ENCODE measurements at places on chromosomes 1 and 21.

GRCh38 chr1:44239961-44240371 is 26.7 kb downstream of the DMAP1 start:
- DNase-seq, result no peak

DNA sequence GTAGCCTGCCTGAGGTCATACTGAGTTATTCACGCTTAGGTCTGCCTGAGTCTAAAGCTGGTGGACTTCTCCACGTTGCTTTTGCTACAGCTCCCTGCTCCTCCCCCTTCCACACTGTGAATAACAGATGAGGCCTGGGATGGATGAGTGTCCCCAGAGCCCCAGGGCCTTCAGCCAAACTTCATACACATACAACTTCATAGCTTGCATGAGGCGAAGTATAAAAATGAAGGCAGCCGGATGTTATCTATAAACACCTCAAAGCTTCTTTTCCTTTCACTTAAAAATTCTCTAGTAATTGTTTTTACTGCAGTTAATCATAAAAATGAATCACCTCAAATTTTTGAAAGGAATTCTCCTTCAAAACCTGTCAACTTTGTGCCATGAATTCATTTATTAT is 70.2 kb downstream of the DAB1 start:
- DNase-seq, result no peak

DNA sequence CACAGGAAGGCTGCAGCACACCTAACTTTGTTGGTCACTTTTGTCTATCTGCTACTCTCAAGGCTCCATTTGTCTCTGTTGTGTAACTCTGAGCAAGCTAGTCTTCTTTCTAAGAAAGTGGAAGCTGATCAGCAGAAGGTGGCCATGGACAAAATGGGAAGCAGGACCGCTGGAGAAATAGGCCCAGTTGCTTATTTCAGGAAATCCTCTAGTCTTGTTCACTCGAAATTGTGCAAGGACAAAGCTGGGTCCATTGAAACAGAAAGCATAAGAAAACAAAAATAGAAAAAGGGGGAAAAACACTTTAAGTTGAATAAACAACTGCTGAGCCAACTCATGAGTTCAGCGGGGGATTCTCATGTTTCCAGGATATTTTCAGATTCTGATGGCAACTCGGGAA is 150.1 kb downstream of the PBX1 start:
- no peak for DNase-seq

- no peak for DNase-seq
Measured at GRCh38 chr1:232629250-232630046, 485 bp downstream of the SIPA1L2 start.

GRCh38 chr1:60573121-60573520 is 499.6 kb upstream of the C1orf87 start:
- no peak for DNase-seq

DNA sequence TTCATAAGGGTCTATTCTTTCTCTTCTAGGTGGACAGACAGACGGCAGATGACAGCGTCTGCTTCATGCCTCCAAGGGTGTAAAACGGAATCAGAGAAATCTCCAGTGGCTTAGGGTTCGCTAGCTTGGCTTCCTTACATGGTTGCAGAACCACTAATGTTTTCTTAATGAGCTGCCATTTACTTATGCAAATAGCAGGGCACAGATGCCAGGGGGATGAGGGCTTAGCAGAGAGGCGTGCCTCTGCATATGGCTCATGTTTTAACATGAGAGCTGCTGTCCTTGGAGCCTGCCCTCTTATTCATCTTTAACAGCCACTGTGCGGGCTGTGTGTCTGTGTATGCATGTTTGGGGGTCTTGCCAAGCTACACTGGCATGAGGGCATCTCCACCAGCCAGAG is 119.6 kb downstream of the IER5 start:
- DNase-seq, result no peak

- no peak for DNase-seq
Measured at GRCh38 chr1:244265507-244265906, 186.2 kb downstream of the ADSS2 start.

DNA sequence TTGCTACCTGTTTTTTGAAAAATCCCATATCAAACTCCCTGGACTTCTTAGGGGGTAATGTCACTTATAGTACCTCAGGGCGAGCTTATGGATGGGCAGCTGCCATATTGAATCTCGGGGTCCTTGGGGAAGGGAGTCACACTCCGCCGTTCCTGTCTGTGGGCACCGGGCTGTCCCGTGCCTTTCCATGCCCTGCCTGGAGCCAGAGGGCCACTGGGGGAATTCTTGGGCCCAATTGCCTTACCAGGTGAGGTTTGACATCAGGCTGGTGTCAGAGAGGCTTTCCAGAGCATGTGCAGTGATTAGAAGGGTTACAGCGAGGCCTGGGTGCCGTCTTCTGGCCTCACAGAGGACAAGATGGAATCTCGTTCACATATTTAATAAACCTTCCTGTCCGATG is 28.8 kb downstream of the QSOX1 start:
- no peak for DNase-seq

- no peak for DNase-seq
Measured at GRCh38 chr1:43383449-43383848, 6.2 kb downstream of the MED8 start.

DNA sequence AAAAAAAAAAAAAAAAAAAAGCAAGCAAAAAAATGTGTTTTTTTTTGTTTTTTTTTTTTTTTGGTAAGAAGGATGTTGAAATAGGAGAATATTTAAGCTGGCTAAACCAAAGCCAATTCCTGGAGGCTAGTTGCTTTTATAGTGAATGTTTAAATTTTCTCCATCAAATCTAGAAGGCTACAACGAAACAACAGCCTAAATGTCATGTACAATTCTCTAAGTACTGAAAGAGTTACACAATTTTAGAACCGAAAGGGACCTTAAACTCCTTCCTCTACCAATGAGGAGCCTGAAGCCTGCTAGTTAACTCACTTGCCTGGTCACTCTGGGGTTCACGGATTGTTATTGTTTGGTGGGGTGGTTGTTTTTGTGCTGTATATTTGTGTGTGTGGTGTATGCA is 3.5 kb downstream of the WLS start:
- no peak for DNase-seq

GRCh38 chr21:26843933-26844257 is 1.3 kb downstream of the ADAMTS1 start:
- no peak for DNase-seq

DNA sequence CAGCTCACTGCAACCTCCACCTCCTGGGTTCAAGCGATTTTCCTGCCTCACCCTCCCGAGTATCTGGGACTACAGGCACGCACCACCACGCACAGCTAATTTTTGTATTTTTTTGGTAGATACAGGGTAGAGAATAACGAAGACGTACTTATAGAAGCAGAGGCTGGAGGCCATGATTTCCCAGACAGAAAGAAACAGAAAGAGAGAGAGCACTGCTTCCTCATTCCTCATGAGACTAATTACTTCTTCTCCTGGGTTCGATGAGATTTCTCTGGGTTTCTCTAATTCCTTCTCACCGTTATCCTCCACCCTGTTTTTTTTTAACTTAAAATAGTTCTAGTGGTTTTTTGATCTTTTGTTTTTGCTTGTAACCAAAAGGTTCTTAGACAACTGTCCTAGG is 23.4 kb upstream of the PTP4A2 start:
- no peak for DNase-seq

DNA sequence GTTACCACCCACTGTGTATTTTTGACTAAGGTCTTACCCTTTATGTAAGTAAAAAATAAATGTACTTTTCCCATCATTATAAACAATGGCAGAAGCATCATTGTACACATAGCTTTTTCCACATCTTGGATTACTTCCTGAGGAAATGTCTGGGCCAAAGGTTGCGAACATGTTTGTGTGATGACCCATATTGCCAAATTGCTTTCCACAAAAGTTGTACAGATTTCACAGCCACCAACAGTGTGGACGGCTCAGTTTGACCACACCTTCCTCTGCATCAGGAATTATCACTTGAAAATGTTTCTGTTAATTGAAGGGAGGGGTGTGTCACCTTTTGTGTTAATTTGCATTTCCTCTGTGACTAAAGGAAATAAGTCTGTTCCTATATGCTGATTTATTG is 25.7 kb downstream of the AKNAD1 start:
- DNase-seq, result no peak

All from stimulated activated CD8-positive, alpha-beta memory T cell treated with anti-CD3 and anti-CD28 coated beads, Interleukin-7, amount 100 ng/mL, for 4 hours (primary cell).